ENCODE measurements at places on chromosomes 5 and 9.

- no peak for DNase-seq
These were observed 7.8 kb upstream of the RUSC2 start for GRCh38 chr9:35482071-35482470.

DNA sequence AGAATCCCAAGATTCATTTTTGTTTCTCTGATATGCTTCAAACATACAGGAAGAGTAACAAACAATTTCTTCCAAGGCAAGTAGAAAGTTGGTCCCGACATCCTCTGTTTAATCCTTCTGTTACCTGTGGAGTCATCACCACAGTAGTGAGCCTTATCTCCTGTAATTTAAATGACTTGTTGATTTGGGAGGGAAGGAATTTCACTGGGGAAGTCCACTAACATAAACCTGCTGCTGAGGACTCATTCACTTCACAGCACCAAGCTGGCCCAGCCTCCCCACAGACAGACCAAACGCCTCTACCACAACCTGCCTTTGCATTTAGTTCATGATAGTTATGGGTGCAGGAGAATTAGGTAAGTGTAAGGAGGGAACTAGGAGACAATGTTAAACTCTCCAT, 63.2 kb downstream of the PRKACG start:
- DNase-seq = no peak

GRCh38 chr9:130444565-130445221, at the start of gene ASS1:
Gene ASS1 (plus strand): TSS chr9:130444961. CDS start chr9:130452229, 7,268 bp downstream.
- peak; percentile 35 for DNase-seq

DNA sequence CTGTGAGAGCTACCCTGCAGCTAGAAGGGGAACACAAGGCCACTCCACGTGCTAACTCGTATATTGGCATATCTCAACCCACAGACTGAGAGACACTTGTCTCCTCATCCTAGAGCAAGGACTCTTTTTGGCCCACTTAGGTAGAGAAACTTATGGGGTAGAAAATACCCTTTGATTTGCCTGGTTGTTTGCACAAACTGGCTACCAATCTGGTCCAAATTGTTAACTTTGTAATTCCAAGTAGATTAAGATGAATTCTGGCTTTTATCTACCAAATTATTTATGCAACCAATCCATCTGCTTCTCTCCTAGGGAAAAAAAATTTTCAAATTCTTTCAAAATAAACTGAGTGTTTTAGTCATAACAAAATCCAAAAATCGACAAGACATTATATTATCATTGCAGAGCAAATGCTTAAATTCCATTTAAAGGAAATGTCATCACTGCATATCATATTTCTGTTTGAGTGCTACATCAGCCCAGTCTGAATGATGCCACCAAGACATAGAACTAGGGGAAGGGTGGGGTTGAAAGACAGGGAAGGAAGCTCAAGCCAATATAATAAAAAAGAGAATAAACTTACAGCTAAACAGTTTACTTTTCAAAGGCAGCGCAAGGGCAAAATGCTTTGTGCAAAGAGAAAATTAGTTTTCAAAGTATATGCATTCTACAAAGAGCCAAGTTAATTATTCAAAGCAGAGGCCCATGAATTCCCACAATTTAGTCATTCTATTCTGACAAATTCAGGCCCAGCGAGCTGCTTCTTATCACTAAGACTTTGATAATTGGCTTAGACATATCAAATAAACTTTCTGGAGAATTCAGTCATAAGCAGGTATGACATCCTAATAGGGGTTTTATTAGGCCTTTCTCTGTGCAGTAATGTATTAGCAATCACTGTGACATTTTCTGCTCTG, 198.0 kb downstream of the CAAP1 start:
- DNase-seq = no peak

- no peak for DNase-seq
These were observed 22.1 kb upstream of the NDST1 start for GRCh38 chr5:150485693-150486401.

- DNase-seq = no peak
These were observed 132.9 kb upstream of the SLC30A5 start for GRCh38 chr5:68960961-68961360.

DNA sequence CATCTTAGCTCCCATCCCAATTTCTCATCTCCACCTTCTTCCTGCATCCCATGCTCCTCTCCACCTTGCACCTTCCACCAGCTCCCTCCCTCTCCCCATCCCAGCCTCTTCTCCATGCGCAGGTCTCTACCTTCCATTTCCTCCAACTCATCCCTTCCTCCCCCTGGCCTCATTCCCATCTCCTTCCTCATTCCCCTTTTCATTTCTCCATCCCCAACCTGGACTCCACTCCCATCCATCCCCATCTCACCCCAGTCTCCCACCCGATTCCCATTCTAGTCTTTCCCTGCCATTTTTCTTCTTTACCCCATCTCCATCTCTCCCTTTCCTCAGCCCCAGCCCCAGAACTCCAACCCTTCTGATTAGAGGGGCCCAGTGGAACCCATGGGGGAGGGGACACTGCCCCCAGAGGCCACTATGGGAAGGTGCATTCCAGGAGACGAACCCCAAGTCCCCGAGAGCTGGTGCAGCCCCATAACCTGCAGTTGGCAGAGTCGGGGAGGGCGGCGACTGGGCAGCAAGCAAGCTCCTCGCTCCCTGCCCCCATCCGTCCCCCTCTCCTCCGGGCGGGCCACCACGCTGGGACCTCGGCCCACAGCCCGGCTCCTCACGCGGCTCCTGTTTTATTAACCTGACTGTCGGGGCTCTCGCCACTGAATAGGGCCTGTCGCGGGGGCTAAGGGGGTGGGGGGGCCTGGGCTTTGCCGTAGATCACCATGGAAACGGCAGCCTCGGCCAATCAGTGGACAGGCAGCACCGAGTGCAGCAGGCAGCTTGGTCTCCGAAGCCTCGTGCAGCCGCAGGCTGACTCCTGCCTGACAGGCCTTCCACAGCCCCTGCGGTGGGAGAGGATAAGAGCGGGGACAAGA, 66.7 kb downstream of the PCDH1 start:
- DNase-seq = peak; percentile 12

DNA sequence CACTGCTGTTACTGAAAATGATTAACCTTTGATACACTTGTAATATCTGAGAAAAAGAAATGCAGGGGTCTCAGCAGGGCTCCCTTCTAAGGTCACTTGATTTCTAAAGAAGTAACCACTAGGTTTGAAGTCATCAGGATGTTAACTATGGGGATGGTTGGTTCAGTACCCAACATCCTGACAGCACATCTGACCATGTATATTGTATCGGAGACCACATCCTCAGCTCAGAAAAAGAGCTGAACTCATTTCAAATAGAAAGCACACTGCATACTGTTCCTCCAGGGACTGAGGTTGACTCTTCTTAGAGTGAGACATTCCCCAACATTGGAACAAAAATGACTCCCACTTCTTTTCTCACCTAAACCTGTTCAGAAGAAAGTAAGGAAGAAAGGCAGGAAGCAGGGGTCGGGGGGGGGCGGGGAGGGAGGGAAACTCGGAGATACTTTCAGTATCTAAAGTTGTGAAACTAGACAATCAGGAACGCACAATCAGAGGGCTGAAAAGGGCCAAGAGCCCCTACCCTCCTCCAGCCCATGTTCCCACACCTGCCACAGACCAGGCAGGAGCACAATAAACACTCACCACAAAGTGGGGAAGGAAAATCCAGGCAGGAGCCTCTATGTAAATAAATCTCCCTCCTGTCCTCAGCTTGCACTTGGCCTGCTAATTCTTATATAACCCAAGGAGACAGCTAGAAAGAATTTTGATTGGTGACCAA, 730 bp upstream of the GZMA start:
- DNase-seq = no peak

GRCh38 chr9:130624154-130624553, 40.2 kb upstream of the PRDM12 start:
- DNase-seq = no peak

DNA sequence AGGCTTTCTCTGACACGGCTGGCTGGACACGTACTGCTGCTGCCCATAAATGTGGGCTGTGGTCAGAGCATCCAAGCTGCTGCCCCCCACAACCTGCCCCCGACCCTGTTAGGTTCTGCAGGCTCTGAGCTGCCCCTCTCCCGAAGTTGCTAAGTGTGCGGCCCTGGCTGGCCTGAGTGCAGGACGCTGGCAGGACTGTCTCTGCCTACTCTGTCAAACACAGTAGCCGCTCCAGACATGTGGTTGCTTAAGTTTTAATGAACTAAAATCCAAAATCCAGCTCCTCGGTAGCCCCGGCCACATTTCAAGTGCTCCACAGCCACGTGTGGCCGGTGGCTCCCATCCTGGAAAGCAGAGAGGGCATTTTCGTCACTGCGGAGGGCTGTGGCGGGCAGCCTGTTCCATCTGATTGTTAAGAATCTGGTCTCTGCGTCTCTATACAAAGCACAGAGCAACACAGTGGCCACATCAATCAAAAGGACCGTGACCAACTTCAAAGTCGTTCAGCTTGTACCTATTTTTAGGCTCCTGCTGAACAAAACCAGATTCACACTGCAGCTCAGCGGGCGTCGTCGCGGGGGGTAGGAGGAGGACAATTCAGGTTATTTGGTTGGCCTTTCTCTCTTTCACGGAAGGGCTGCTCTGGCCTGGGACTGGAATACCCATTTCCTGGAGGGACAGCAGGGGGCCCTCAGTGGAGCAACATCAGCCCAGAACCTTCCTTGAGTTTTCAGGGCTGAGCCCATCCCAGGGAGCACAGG, 68.9 kb downstream of the PTCH1 start:
- no peak for DNase-seq

- no peak for DNase-seq
These were observed 5.3 kb upstream of the ZNF367 start for GRCh38 chr9:96423322-96423984.

GRCh38 chr9:13552606-13553215, 273.2 kb upstream of the MPDZ start:
- no peak for DNase-seq

- no peak for DNase-seq
These were observed 119.6 kb upstream of the PITX1 start for GRCh38 chr5:135153661-135154060.

- no peak for DNase-seq
These were observed 219.6 kb downstream of the ADAMTS6 start for GRCh38 chr5:65262096-65262495.

- no peak for DNase-seq
These were observed 20.2 kb upstream of the ALDOB start for GRCh38 chr9:101455656-101456240.

DNA sequence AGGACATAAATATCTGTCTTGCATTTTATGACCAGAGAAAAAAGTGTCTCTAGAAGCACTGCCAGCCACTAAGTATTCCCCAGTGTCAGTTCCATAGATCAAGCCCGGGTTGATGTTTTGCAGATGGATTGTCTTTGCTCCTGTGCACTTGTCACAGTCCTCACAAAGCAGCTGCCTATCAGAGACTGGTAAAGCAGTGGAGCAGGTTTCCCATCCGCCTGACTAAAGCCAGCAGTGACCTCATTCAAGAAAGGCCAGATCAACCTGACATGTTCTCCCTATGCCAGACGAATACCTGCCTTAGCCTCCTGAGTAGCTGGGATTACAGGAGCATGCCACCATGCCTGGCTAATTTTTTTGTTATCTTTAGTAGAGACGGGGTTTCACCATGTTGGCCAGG, 26.8 kb upstream of the GARNL3 start:
- no peak for DNase-seq

DNA sequence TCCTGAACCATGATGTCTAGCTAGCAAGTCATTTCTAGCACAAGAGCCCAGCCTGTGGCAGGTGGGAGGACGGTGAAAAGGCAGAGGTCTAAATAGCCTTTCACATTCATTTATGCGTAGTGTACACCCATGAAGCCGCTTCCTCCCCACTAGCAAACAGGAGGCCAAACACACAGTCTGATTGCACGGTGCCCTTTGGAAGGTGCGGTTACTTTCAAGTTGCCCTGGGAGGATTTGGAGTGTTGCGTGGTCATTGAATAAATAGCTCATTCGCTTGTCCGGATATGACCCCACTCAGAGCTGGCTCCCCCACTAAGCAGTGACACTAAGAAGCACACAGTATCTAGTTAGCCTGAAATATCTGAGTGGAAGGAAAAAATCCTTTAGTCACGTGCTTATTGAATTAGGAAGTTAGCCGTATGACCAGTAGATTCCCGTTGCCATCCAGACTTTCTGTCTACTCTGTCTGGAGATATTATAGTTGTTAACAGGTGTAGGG, 664 bp upstream of the ARSB start:
- DNase-seq = peak; percentile 47

DNA sequence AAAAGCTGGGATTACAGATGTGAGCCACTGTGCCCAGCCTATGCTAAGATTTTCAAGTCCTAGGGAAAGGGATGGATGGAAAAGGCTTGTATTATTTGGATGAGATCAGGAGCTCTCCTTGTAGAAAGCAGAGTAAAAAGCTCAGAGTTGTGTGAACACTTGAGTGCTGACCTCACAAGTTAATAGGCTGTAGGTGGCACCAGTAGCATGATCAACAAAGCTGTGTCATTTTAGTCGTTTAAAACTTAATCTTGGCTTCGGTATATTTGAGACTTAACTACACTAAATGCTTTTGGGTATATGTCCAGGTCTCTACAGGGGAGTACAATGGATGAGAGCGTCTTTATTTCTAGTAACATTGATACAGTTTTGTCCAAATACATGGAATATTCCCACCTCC, 264.2 kb downstream of the TMEM38B start:
- DNase-seq = no peak

DNA sequence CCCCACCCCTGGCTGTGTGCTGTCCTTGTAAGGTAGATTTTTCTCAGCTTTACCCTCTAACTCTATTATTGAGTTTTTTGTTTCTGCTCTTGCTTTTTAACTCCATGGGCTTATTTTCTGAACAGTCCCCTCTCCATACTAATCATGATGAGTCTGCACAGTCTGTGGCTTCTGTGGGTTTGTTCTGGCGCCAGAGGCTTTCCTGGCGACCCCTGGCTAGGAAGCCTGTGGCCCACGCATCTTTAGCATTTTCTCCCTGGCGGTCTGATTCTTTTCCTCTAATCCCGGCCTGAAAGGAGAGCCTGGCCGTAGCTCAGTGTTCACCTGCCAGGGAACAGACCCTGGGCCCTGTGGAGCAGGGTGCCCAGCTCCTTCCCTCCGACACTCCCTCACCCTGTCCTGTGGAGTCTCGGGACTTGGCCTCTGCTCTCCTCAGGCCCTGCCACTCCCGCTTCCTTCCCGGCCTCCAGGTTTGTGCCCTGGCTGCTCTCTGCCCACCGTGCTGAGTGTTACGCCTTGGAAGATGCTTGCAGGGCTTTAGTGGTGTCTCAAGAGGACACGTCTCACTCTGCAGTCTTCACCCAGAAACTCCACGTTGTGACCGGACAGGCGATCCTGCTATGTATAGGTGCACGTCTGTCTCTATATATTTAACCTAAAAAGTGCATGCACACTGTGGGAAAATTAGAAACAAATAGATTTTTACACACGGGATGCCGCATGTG, 31.7 kb upstream of the LRRC14B start:
- DNase-seq = no peak

- no peak for DNase-seq
These were observed at the start of gene PNPLA7 for GRCh38 chr9:137550231-137550621. Gene PNPLA7 (minus strand): TSS chr9:137550402. CDS start chr9:137550197, 205 bp downstream.

DNA sequence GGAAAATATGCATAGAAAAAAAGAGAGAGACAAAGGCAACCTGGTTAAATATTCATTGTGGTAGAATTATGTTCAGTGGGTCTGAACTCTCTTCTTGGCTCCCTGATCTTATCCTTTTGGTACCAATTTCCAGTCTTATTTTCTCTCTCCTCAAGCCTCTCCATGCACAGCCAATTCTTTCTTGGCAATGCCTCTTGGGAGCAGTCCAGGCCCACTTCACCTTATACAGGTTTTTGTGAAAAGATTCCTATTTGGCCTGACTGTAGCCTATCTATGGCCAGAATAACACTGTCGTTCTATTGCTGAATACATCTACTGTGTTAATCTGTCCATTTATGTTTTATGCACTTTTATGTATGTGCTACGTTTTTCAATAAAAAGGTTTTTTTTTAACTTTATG, 2.7 kb downstream of the ELOVL7 start:
- DNase-seq = no peak

- peak; percentile 20 for DNase-seq
These were observed 75.2 kb upstream of the SMARCA2 start for GRCh38 chr9:1939926-1940368.

- DNase-seq = no peak
These were observed 40.3 kb upstream of the DAB2 start for GRCh38 chr5:39465097-39465496.

Measured in stimulated activated CD4-positive, alpha-beta T cell treated with anti-CD3 and anti-CD28 coated beads, Interleukin-15, amount 100 ng/mL, for 48 hours (primary cell).